ENCODE measurements at places on chromosomes 11 and 22.

- DNase-seq = no peak
Measured at GRCh38 chr22:47048123-47049077, 285.9 kb downstream of the TBC1D22A start.

- DNase-seq = no peak
Measured at GRCh38 chr11:18365741-18366140, 28.6 kb upstream of the LDHA start.

- DNase-seq = peak; percentile 1
Measured at GRCh38 chr22:42473484-42474193, 41.4 kb upstream of the NFAM1 start.

GRCh38 chr11:26741036-26741435 is 19.2 kb upstream of the SLC5A12 start:
- DNase-seq = no peak

GRCh38 chr11:126522152-126522551 is 166.7 kb downstream of the ST3GAL4 start:
- no peak for DNase-seq

DNA sequence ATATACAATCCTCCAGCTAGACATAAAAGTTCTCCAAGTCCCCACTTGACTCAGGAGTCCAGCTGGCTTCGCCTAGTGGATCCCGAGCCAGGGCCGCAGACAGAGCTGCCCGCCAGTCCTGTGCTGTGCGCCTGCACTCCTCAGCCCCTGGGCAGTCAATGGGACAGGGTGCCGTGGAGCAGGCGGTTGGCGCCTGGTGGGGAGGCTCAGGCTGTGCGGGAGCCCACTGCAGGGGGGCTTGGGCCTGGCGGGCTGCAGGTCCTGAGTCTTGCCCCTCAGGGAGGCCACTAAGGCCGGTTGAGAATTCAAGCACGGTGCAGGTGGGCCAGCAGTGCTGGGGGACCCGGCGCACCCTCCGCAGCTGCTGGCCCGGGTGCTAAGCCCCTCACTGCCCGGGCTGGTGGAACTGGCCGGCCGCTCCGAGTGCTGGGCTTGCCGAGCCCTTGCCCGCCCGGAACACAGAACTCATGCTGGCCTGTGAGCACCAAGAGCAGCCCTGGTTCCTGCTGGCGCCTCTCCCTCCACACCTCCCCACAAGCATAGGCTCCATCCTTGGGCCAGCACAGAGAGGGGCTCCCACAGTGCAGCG is 884.8 kb upstream of the LRRC4C start:
- no peak for DNase-seq

- DNase-seq = no peak
Measured at GRCh38 chr11:69041516-69041915, 7.2 kb upstream of the TPCN2 start.

GRCh38 chr11:15494740-15495139 is 380.0 kb downstream of the INSC start:
- no peak for DNase-seq

GRCh38 chr11:100719809-100720221 is 32.7 kb downstream of the ARHGAP42 start:
- no peak for DNase-seq

GRCh38 chr11:87754685-87755084 is 420.6 kb downstream of the RAB38 start:
- no peak for DNase-seq

- DNase-seq = no peak
Measured at GRCh38 chr11:73194593-73194992, 23.5 kb upstream of the P2RY2 start.

GRCh38 chr22:47367993-47368945 is 605.8 kb downstream of the TBC1D22A start:
- no peak for DNase-seq

DNA sequence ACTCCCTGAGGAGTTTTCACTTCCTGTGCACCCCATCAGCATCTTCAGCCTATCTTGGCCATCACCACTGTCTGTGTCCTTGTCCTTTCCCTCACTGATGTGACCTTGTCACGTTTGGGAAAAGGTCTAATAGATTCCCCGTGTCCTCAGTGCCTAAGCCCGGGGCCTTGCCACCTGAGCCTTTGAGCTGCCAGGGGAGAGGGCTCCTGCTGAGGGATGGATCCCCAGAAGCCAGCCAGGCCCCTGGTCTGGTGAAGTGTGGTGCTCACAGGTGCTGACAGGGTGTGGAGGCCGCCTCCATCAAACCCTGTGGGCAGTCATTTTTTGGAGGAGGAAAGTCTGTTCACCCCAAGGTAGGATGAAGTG is 47.2 kb downstream of the GAB4 start:
- no peak for DNase-seq

- DNase-seq = no peak
Measured at GRCh38 chr22:39938509-39939111, 21.6 kb upstream of the TMA7B start.

GRCh38 chr11:93685196-93685595 is 23.7 kb downstream of the CEP295 start:
- DNase-seq = no peak
